Activated naive CD4-positive, alpha-beta T cell (primary cell): ENCODE measurements at places on chromosomes 5 and 9.

- no peak for DNase-seq
These were observed 206.8 kb downstream of the CAAP1 start for GRCh38 chr9:26685818-26686217.

- DNase-seq, result no peak
These were observed 635.7 kb downstream of the RAB3C start for GRCh38 chr5:59218424-59219045.

DNA sequence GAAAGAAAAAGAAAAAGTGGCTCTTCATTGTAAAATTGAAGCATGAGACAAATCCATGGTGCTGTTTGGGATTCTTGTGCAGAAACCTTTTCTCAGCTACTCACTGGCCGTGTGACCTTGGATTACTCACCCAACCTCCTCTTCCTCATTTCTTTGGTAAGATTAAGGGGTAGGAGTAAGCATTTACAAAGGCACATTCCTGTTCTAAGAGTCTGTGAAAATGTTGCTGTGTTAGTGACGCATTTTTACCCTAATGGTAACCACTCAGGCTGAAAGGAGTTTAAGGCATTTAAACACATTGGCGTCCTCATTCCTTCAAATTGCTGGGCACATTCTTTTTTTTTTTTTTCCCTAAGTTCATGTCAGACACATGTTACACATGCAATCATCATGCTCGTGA is 4.3 kb downstream of the RAI14 start:
- DNase-seq, result no peak

DNA sequence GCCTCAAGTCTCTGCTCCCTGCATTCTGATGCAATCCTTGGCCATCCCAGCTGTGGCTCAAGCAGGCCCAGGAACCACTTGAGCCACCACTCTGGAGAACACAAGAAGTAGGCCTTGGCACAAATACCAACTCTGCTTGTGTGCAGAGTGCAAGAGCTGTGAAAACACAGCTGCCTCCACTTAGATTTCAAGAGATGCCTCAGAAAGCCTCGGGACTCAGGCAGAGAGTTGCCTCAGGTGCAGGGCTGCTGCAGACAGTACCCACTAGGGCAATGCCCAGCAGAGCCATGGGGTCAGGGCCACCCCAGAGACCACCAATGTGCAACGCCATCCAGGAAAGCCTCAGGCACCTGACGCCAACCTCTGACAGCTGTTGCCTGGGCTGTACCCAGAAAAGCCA is 82.4 kb downstream of the FREM1 start:
- DNase-seq, result no peak

DNA sequence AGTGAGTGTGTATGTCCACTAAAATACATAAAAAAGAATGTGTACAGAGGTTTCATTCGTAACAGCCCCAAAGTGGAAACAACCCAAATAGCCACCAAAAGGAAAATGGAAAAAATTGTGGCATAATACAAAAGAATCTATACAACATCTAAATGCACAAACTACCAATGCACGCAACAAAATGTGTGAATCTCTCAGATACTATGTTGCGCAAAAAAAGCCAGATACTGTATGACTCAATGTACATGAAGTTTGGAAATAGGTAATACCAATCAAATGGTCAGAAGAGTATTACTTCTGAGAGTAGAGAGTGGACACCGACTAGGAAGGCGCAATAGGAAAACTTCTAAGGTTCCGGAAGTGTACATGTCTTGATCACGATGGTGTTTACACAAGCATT is 2.4 kb downstream of the XPA start:
- no peak for DNase-seq

GRCh38 chr5:99033014-99033900 is 104.5 kb upstream of the CHD1 start:
- no peak for DNase-seq

DNA sequence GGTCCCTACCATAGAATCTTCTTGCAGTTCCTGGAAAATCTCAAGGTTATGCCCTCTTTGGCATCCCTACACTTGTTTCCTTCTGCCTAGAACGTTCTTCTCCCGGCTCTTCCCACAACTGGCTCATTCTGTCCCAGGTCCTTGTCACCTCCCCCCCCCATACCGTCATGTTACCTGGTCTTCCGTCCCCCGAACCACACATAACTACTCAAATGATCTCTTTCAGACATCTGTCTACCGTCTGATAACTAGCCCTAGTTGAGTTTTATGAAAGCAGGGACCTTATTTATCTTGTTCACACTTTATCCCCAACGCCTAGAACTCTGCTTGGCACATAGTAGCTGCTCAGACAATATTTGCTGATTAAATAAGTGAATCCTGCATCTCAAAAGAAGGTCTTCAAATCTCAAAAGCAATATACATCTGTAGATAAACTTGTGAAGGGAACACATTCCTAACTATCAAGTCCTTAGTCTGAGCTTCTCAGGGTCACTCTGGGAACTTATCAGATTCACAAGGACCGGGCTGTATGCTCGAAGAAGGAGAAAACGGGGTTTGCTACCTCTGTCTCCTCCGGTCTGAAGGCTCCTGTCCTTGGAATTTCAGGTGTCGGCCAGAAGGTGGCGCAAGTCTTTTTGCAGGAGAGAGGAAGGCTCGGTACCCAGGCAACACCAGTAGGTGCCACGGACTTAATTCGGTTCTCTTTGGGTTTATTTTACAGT is 30.0 kb downstream of the LCP2 start:
- DNase-seq, result peak; percentile 27

DNA sequence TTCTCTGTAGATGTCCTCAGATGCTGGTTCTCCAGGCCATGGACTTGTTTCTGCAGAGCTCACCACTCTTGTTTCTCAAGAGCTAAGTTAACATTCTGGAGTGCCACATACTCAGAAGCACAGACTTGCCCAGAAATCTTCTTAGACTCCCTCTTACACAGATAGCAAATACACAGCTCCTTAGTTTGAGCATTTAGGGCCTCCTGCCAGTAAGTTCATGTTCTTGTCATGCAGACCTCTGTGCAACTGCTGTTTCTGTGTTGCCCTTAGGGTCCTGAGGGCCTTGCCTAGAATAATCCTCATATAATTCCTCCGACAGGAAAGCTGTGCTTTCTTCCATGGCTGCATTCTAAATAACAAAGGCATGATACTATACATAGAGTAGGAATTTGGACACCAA is 1.3 kb upstream of the PTPDC1 start:
- no peak for DNase-seq

GRCh38 chr5:64947031-64947430 is 178.3 kb downstream of the CWC27 start:
- DNase-seq, result no peak

DNA sequence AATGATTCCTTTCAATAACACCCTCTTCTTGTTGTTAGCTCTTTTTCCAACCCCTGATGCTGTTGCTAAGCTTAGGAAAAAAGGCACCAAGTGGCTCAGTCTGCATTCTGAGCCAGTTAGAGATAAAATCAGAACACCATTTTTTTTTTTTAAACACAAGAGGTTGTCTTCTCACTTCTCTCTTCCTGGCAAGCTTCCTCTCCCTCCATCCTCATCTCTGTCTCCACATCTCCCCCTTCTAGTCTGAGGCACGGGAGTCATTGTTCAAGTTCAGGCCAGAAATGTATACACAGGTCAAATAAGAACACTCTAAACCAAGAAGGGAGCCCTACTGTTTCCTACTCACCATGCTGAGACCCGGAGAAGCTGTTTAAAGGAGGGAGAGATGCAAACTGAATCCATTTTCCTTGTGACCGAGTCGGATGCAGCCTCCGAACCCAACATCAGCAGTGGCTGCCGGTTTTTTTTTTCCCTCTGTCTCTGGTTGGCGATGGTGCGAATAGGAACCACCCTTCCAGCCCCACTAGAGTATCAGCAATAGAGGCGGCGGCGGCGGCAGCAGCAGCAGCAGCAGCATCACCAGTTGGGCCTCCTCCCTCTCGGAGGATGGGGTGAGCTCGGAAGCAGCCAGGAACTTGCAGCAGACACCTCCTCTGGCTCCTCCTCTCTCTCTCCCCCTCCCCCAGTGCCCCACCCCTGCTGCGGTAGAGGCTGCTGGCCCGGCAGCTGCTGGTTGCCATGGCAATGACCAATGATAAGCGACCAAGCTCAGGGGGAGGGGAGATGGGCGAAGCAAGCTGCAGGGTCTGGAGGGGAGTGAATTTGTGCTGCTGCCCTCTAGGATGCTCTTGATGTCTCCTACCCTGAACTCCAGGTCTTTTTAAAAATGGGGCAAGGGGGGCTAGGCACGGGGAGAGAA is at the start of gene JAKMIP2:
Gene JAKMIP2, minus strand, starts transcription at position 619 of the 919 bp plus-strand sequence. CDS start 110,922 bp downstream, outside the sequence.
- DNase-seq, result peak; percentile 9

DNA sequence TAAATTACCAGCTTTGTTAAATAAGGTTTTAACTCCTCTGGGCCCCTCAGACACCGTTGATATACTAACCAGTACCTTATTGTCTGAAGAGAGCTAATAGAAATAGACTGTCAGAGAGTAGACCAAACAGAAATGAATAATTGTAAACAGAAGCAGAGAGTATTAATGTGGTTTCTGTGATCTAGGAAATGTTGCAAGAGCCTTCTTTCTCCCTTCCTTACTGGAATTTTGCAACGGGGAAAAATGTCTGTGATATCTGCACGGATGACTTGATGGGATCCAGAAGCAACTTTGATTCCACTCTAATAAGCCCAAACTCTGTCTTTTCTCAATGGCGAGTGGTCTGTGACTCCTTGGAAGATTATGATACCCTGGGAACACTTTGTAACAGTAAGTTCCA is 5.1 kb downstream of the TYRP1 start:
- DNase-seq, result no peak

DNA sequence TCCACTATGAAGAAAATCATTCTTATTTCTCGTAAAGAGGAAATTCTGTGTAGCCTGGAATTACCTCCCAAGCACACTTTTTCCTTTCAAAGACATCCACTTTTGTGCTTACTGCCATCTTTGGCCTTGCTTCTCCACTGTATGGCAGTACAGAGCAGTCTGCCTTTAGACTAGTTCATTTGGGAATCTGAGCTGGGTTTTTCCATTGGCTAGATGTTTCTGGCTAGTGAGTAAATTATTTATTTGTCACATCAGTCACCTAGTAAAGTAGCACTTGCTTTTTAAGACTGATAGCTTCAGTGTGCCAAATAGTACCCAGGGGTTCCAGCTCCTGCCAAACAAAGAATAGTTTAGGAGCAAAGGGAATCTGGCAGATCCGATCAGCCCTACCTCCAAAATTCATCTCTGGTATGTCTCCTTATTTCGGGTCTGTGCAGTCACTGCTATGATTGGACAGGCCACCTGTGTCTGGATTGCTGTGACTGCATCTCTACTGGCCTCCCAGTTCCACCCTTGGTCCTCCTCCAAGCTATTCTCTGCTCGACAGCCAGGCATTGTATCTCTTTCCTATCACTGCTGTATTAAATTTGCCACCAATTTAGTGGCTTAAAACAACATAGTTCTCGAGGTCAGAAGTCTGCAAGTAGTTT is 97.6 kb downstream of the NUDT12 start:
- DNase-seq, result no peak
